Amniotic epithelial cell (primary cell): ENCODE measurements at places on chromosomes 4 and X.
A peak's percentile ranks its signal among the peaks of the same experiment; 100 is the strongest.

- no peak for DNase-seq
Observed at GRCh38 chrX:139202742-139203420, 327.7 kb upstream of the F9 start.

- peak; percentile 48 for DNase-seq
Observed at GRCh38 chr4:70902577-70903290, 565 bp downstream of the MOB1B start.

DNA sequence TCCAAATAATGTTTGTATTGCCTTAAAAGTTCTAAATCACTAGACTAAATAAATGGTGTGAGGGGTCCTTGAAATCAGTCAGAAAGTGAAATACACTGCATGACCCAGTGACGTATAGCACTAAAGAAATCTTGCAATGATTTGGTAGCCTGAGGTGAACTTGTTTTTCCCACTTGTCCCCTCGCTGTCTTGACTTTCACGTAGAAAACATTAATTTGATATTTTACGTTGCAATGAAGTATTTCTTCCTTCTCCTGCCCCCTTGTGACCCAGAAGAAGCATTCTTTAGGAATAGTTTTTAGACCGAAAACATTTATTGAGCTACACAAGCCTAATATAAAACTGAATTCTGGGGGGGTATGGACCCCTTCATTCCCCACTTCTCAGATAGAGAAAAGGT is 3.7 kb downstream of the KLB start:
- DNase-seq = no peak

DNA sequence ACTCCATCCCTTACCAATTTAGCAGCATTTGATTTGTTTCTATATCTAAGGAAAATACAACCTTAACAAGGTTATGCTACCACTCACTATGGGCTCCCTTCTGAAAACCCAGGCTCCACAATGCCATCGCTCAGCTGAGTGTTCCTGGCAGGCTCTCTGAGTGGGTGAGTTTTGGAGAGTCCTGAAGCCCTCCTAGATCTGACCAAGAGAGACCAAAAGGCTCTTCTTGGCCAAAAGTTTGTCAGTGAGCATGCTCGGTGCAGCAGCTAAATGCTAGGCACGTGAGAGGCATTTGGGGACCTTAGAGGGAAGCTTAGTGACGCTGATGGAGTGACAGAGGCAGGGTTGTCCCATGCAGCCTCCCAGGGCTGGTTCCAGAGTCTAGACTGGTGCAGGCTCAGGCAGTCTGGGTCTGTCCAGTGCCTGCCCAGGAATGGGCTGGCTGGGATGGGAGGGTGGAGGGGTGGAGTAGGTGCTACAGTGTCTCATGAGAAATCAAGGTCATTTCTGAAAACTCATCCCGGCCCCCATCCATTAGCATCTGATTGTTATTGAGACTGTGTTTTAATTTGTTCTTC is 346.8 kb downstream of the NR3C2 start:
- no peak for DNase-seq

- DNase-seq = no peak
Observed at GRCh38 chr4:178080312-178080711, 638.1 kb upstream of the AGA start.

DNA sequence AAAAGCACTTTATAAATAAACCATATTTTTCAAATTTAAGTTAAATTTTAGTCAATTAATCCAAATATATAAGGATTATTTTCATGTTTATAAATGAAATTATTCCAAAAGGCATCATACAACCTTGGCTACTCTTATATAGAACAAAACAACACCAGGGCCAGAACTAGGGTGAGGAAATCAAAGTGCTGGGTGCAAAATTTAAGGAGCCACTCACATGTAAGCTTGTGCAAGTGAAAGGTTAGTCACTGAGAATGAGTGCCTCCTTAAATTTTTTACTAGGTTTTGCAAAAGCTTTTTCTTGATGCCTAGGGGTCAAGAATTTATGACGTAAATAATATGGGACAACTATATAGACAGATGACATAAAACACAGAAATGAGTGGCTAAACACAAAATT is 83.4 kb upstream of the COX18 start:
- DNase-seq = peak; percentile 70

DNA sequence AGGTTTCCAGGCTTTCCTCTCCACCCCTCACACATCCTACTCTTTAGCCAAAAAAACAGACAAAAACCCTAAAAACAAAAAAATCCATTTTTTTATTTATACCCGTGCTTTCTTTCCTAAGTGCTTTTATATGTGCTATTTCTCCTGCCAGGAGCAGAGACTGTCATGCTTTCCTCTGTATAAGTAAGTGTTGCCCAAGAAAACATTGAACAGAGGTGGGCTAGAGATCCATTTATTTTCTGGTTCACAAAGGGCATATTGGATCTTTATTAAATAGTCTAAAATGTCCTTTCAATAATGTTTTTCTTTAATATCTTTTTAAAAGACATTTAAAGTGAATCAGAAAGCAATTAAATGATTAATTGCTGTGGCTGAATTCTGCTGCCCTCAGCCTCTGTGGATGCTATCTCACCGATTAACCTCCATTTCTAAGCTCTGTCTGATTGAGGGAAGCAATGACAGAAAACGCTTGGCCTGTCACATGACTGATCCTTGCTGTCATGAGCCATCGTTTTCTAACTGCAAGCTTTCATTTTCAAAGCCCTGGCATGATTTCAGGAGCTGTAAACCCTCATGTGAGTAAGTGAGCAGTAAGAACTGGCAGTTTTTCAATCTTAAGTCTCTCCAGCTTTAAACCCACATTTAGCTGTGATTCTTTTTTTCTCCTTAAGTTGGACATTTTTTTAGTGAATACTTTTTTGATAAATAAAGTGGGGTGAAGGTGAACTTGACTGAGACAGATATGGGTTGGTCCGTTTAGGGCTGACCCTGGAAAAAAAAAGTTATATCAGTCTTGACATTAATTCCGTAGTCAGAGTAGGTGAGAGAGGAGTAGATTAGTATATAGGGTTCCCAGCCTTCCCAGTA is 180.7 kb upstream of the PGRMC2 start:
- peak; percentile 94 for DNase-seq

- DNase-seq = peak; percentile 85
Observed at GRCh38 chrX:150517303-150517910, 51.0 kb upstream of the MTM1 start.

DNA sequence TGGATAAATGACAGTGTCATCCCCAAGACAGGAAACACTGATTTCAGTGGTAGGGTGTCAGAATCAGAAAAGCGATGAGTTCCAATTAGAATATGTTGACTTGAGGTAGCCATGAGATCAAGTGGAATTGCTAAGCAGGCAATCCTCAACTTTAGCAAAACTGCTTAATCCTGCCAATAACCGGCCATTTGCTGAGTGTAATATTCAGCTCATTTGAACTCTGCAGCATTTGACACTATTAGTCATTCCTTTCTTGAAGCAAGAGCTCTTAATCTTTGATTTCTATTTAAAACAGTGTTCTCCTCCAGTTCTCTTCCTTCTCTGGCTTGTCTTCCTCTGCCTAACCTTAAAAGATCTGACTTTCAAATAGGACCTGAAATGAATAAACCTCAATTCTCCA is 68.7 kb upstream of the DCLK2 start:
- DNase-seq = no peak

DNA sequence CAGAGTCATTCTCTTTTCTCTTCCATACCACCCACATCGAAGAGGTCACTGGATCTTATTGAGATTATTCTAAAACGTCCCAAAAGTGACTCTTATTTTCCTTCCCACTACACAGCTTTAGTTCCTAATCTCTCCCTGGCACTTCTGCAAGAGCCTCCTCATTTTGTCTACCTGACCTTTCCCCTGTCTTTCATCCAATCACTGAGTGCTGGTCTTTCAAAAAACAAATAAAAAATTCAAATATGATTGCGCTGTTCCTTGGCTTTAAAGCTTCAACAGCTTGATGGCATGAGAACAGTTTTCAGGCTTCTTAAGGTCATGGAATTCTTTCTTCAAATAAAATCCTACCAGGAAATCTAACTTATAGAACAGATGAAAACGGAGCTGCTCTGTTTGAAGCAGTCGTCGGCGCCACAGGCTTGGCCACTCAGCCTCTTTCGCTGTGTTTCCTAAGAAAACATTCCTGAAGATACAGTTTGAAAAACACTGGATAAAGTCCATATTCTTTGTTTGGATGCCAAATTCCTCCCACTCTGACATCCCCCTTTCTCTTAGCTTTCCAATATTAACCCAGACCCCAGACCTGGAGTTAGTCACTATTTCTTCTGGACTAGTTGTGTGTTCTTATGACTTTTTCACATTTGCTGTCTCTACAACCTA is 12.5 kb downstream of the SYTL5 start:
- DNase-seq = no peak

GRCh38 chr4:151716324-151716723 is 44.5 kb downstream of the GATB start:
- DNase-seq = no peak

- no peak for DNase-seq
Observed at GRCh38 chr4:104942990-104943743, 203.5 kb upstream of the TET2 start.

DNA sequence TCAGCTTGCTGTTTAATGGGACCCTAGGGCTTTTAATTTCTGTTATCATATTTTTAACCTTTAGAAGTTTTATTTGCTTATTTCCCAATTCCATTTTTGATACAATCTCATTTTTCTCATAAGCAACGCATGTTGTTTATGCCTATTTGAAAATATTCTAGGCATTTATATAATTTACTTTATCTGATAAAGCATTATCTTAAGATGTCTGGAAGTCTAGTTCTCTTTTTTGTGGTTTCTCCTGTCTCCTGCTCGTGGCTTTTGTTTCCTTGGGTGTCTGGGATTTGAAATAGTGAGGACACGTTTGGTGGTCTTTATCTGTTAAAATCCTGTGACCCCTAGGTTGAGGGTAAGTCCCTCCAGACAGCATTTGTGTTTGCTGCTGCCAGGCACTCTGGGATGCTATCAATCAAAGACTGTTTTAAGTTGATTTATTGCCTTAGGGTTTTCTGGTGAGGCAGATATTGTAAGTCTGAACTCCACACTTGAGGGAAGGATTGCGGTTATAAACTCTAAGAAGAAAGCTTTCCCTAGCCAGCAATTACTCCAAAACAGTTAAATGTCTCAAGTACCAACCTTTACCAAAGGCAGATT is 208.0 kb downstream of the PRDM5 start:
- DNase-seq = peak; percentile 87
